ENCODE measurements at places on chromosomes 12 and 14.

DNA sequence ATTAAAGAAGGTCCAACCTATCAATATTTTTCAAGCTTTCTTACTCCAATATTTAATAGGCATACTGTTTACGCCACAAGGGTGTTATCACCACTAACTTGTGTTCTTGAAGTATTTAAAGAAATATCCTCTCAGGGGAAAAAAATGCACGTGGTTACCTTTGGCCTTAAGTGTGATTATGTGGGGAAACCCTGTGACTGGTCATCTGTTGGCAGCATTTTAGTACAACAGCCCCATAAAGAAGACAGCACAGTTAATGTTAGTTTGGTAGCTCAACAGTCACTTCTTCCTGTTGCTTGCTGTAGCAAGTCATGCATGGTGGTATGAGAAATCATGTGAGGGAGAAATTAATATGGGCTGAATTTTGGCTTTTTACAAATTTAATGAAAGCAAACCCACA is 1021.5 kb upstream of the TMEM132C start:
- no peak for DNase-seq

GRCh38 chr14:63428486-63428885 is 109.8 kb upstream of the GPHB5 start:
- DNase-seq: no peak

DNA sequence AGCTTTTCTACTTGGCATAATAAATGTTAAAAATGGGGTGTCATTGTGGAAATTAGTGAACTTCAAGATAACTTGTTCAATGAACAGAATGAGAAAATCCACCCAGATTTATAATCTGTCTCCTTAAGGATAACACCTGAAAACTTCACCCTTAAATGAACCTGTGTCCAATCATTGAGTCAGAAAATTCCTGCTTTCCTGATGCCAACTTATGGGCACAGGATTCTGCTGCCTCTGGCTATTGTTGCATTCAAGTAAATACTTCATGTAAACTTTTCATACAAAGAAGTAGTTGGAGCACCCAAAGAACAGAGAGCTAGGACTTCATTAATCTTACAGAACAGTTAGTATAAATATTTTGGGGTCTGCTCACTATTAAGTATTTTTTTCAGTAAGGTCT is 98.9 kb upstream of the PLEKHA5 start:
- DNase-seq: no peak

- DNase-seq: no peak
Measured at GRCh38 chr12:112933129-112933505, 5.2 kb upstream of the OAS3 start.

DNA sequence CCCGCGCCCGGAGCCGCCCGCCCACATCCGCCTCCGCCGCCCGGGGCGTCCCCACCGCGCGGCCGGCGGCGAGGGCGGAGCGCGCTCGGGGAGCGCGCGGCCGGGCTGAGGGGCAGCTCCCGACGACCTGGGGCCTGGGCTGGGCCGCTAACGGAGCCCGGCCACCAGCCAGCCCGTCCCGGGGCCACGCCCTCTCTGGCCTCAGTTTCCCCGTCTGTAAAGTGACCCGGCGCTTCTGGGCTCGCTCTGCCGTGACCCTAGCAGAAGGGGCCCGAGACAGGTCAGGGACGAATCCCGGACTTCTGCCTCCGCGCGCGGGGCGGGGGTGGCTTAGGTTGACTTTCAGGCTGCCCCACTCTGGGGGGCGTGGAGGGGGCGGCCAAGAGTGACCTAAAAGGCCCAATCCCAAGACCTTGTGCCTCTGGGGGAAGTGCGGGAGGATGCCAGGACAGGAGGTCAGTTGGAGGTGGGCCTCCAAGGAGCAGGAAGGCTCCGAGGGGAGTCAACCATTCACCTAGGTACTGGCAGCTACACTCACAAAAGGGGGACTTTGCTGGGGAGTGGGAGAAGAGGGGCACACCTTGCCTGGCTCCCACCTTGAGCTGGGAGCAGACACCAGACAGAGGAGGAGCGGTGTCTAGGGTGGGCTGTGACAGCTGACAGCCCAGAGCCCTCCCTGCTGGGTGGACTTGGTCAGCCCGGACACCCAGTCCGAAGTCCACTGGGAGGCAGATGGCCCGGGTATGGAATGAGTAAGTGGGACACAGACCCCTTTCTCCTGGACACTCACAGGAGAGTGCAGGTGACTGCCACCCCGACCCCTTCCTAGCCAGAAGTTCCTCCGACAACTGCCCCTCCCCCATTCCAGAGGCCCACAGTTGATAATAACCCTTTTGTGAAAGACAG is 486 bp upstream of the AKT1 start:
- DNase-seq: no peak

GRCh38 chr12:67927324-67927723 is 61.9 kb upstream of the IFNG-AS1 start:
- DNase-seq: peak; percentile 94

GRCh38 chr12:8689681-8690080 is 8.1 kb upstream of the RIMKLB start:
- no peak for DNase-seq

- no peak for DNase-seq
Measured at GRCh38 chr12:62643486-62643885, 176.9 kb downstream of the MON2 start.

- no peak for DNase-seq
Measured at GRCh38 chr12:130394906-130395305, 57.2 kb downstream of the PIWIL1 start.

GRCh38 chr12:6067152-6067916 is 57.1 kb downstream of the VWF start:
- no peak for DNase-seq

GRCh38 chr14:73455294-73455693 is 3.1 kb downstream of the NUMB start:
- DNase-seq: no peak

GRCh38 chr12:39239490-39240486 is 203.1 kb downstream of the KIF21A start:
- no peak for DNase-seq

DNA sequence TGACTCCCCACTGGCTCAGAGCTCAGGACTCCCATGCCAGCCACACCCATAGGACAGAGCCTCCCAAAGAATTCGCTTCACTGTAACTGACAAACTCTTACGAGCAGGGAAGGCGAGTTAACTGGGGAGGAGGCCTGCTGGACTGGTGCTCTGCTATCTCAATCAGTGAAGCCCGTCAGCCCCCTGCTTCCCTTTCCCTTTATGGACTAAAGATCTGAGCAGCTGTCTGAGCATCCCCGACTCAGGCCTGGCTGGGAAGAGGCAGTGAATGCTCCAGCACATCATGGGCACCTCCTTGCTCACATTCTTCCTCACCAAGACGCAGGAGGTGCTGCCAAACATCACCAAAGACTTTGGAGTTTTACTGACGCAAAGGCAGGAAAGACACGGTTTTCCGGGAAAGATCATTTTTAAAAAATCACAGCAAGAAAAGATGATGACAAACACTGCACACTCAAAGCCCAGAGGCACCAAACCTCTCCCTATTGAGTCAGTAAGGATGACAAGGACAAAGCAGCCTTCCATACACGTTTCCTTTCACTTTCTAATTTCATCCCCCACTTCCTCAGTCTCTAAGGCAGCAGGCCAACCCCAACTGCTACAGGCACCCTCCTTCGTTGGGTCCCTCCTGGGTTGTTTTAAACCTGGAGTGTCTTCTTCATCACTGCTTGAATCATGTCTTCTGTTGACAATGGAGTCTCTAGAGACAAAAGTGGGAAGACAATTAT is 45.0 kb upstream of the P2RX7 start:
- DNase-seq: no peak

DNA sequence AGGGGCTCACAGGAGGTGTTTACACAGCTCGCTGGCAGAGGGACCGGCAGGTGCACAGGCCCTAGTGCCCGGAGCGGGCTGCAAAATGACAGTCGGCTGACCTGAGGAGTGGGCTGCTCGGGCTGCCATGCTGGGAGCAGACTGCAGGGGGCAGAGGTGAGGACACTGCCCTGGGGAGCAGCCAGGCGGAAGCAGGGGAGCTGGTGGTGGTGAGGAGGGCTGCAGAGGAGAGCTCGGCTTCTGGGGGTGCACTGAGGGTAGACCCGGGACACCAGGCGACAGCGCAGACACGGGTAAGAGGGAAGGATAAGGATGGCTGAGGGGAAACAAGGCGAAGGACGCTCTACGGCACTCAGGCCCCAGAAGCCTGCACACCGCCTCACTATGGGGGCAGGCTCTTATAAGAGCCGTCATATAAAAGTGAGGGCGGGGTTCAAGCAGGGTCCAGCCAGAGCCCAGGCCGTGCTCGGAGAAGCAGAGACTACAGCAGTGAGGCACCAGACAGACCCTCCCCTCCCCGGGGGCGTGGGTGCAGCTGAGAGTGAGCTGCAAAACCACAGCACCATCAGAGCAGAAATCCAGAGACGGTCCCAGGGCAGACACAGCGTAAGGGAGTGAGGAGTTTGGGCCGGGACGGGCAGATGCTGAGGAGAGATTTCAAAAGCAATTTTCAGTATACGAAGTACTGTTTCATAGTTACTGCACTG is 62.5 kb downstream of the CCDC88C start:
- DNase-seq: no peak

DNA sequence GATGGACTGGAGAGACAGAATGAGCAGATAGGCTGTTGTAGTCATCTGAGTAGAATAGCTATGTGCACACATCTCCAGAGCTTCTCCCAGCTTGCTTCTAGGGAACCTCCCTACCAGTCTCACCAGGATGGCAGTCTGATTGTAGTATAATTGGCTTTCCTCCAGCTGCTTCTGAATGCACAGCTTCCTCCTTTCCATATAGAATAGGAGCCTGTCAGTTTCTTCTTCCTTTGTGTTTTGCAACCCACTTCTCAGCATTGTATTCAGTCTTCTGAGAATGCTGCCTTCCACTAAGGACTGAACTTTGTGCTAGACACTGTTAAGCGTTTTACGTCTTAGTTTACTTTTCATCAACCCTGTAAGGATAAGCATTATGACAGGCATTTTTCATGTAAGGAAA is 2.2 kb upstream of the CSAD start:
- DNase-seq: no peak

DNA sequence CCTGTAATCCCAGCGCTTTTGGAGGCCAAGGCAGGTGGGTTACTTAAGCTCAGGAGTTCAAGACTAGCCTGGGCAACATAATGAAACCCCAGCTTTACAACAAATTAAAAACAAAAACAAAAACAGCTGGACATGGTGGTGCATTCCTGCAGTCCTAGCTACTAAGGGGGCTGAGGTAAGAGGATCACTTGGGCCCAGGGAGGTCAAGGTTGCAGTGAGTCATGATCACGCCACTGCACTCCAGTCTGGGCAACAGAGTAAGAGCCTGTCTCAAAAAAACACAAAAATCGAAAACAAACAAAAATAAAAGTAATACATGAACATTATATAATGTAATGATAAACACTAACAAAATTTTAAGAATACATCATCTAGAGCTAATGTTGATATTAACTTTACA is 46.2 kb upstream of the GRIP1 start:
- DNase-seq: no peak

GRCh38 chr12:89475203-89475990 is 49.2 kb downstream of the GALNT4 start:
- no peak for DNase-seq

DNA sequence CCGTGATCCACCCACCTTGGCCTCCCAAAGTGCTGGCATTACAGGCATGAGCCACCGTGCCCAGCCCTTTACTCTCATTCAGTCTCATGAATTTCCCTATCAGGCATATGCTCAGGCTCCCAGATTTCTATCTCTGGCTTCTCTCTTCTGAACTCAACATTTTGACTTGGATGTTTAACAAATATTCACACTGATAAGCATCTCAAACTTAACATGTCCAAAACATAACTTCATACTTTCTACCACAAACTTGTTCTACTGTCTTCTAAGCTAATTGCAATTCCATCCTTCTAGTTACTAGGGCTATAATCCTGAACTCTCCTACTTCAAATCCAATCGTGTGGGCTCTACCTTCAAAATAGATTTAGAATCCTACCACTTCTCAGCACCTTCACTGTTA is 73.9 kb upstream of the PAWR start:
- DNase-seq: no peak

- no peak for DNase-seq
Measured at GRCh38 chr14:68789821-68790643, 2.8 kb downstream of the ZFP36L1 start.

- no peak for DNase-seq
Measured at GRCh38 chr12:24127919-24128721, 178.7 kb upstream of the SOX5 start.

GRCh38 chr14:52868911-52869618 is 77.7 kb upstream of the GNPNAT1 start:
- no peak for DNase-seq

- DNase-seq: no peak
Measured at GRCh38 chr12:50241178-50241577, 42.1 kb downstream of the LIMA1 start.

DNA sequence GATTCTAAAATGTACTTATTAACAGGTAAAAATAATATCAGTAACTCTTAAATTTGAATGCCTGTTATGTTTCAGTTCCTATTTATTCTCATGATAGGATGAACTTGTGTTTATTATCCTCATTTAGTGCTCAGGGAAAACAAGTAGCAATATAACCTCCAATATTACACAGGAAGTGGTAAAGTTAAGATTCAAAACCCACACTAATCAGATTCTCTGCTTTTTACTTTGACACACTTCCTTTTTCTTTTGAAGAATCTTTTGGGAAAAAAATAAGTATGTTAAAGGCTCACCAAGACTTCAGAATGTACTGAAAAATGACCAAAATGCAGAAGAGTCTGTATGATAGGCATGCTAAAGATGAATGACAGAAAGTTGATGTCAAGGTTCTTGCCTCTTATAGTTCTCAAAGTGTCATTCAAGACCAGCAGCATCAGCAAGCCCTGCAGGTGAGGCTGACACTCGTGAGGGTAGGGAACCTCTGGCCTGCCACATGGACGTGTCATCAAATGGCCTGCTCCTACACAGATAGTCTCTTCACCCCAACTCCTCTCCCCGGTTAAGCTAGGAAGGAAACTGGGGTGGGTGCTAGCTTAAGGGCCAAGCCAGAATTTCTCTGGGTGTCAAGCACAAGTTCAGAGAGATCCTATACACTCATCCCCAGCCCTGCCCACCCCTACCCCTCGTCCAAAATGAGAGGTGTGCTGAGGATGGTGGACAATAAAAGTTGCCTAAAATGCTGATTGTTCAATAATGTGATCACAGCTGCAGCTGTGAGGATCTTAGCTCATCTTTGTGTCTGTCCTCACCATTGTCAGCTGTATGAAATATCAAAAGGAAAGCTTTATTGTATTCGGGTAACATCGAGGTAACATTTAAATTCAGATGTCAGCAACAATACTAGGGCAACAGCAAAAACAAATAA is 6.3 kb downstream of the TBPL2 start:
- DNase-seq: no peak

GRCh38 chr14:37599507-37600368 is 4.3 kb downstream of the TTC6 start:
- no peak for DNase-seq

Data from SK-N-MC (cell line).